ENCODE measurements at places on chromosomes 16 and 17.

- no peak for DNase-seq
Observed at GRCh38 chr17:5783269-5783668, 199.0 kb upstream of the NLRP1 start.

- no peak for DNase-seq
Observed at GRCh38 chr17:79788989-79789942, 7.6 kb downstream of the CBX8 start.

GRCh38 chr17:8441690-8442089, 6.0 kb downstream of the NDEL1 start:
- no peak for DNase-seq

- no peak for DNase-seq
Observed at GRCh38 chr17:7929158-7930023, at the start of gene KCNAB3. TSS of gene KCNAB3 (minus strand) at chr17:7929856. CDS start at chr17:7929435, 421 bp downstream.

DNA sequence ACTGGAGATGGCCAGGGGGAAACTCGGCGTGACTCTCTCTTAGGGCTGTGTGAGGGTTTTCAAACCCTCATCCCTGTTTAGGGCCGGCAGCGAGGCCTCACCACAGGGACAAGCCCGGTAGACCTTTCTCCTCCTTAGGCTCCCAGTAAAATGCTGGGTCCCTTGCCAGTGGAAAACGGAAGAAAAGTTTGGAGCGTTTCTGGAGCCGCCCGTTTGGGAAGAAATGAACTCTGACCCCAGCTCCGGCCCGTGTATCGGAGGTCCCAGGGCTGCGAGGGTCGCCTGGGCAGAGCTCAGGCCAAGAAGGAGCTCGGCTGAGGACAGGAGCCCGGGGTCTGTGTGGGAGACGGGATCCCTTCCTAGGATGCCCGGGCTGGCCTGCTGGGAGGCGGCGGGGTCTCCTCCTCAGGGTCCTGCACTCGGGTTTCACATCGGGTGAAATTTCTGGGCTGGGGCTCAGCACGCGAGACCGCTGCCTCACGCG, 23.2 kb downstream of the ZNF213 start:
- DNase-seq = no peak

- DNase-seq = no peak
Observed at GRCh38 chr16:72246423-72246822, 74.5 kb upstream of the PMFBP1 start.

DNA sequence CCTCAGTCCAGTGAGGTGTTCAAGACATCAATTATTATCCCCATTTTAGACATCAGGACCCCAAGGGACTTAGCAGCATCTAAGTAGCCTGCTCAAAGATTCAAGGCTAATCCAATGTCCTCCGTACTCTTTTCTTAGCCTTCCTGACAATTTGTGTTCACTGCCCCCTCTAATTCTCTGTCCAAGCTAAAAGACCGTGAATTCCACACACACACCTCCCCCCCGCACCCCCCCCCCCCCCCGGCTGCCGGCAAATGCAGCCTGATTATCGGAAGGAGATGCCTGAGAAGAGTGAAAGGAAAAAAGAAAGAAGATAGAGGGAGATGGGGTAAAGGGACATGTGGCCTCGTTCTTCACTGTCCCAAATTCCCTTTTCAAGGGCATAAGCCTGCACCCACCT, 58.1 kb upstream of the NLK start:
- no peak for DNase-seq

DNA sequence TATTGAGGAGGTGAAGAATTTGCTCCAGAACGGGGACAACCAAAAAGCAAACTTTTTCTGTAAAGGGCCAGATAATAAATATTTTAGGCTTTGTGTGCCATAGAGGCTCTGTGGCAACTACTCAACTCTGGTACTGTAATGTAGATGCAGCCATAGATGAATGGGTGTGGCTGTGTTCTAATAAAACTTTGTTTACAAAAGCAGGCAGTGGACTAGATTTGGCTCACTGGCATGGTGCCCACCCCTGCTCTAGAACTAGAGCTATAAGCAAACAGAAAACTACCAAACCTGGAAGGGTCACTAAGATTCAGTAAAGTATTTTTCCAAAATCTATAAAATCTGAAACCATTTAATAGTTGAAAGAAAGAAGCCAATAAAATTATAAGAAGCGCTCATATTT, 24.6 kb upstream of the SMURF2 start:
- DNase-seq = no peak

DNA sequence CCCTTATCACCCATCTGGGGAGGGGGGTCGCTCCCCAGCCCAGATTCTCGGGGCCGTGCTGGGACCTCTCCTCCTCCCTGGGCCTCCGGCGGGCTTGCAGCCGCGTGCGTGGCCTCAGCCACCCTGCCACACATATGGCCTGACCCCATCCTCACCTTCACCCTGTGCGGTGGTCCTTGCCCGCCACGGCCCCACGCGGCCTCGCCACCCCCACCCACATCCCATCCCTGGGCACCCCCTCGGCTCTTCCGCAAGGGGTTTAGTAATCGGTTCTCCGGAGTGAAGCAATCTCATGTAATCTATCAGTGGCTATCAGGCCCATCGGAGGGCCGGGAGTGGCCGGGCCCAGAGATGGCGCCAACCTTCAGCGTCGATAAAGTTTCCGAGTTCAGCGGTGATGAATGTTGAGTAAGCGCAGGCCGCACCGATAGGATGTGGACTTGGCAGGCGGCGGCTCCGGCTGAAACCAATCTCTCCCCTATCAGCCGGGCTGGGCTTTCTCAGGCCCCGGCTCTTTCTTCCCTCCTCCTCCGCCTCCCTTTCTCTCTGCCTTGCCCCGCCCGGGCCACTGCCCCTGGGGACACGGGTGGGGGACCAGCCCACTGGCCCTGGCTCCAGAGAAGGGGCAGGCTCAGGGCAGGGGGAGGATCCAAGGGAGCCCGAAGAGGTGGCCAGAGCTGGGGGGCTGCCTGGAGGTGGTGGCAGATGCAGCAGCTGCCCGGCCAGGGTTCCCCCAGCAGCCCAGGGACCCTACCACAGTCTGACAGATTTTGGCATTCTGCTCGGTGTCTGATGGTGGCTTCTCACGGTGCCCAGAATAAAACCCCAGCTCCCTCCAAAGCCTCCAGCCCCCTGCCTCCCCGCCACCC, 20.8 kb downstream of the ZFPM1 start:
- DNase-seq = no peak

GRCh38 chr17:72832306-72832705, 260.2 kb downstream of the SLC39A11 start:
- no peak for DNase-seq

DNA sequence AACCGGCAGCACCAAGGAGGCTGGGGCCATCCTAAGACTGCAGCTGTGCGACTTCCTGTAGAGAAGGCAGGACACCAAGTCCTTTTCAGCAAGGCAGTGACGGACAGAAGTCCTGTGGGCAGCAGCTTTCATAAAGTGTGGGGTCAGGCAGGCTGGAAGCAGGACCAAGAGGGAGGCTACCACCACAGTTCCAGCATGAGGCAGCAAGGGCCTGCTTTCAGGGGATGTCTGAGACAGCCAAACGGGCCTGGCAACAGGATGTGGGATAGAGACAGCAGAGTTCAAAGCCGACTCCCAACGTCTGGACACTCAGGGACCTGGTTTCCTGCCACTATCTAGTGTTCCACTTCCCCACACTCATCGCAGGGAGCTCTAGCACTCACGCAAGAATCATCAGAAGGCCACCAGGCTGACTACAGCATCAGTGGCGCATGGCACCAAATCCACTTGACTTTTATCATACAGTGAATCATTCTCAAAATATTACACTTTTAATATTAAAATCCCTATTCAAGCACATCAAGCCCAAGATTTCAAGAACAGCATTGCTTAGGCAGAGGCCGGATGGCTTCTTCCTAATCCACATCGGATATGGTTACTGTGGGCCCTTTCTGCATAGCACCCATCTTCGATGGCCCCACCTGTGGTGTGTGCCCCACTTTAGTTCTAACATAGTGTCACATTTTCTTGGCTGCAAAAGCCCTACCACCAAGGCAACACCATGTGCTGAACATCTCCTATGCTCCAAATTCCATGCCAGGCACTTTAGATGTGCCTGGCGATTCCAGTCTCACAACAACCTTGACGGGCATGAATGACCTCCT, 5.2 kb downstream of the USP7 start:
- DNase-seq = no peak

GRCh38 chr16:4754865-4755264, 12.1 kb downstream of the ZNF500 start:
- no peak for DNase-seq

- DNase-seq = no peak
Observed at GRCh38 chr16:88673716-88674379, 11.0 kb upstream of the MVD start.

DNA sequence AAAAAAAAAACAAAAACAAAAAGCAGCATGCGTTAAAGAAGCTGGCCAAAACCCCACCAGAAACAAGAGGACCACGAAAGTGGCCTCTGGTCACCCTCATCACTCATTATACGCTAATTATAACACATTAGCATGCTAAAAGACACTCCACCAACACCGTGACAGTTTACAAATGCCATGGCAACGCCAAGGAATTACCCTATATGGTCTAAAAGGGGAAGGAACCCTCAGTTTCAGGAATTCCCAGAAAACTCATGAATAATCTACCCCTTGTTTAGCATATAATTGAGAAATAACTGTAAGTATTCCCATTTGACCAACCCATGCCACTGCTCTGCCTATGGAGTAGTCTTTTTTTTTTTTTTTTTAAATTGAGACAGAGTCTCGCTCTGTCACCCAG, 77.6 kb downstream of the EMP2 start:
- no peak for DNase-seq

GRCh38 chr17:32486111-32486700, 587 bp upstream of the CDK5R1 start:
- DNase-seq = peak; percentile 62

DNA sequence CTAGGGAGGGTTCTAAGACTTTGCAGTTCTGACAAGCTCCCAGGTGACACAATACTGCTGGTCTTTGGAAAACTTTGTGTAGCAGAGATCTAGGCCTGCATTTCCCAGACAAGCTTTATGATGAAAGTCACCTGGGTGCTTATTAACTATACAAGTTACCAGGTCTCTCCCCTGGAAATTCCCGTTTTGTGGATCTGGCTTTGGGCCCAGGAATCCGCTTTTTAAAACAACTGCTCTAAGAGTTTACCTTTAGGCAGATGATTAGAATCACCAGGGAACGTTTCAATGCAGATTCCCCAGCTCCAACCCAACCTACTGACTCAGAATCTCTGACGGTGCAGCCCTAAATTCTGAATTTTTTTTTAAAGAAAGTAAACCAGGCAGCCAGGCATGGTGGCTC, 36.3 kb downstream of the MYH3 start:
- DNase-seq = no peak

DNA sequence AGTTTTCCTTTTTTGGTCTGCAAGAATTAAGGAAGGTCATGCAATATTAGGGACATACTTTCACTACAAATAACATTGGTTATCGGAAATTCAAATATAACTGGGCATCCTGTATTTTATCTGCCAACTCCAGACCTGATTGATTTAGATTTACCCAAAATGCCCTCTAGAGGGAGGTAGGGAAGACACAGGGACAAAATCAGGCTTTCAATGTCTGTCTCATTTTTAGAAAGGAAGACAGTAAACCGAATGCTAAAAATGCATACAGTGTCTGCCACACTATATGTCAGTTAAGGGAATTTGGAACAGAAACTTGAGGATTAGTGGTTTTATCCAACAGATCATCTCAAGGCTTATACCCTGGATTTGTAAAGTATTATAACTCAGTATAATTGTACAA, 161.7 kb upstream of the SOX9 start:
- no peak for DNase-seq

- peak; percentile 7 for DNase-seq
Observed at GRCh38 chr17:49694847-49695697, 12.7 kb downstream of the SLC35B1 start.

DNA sequence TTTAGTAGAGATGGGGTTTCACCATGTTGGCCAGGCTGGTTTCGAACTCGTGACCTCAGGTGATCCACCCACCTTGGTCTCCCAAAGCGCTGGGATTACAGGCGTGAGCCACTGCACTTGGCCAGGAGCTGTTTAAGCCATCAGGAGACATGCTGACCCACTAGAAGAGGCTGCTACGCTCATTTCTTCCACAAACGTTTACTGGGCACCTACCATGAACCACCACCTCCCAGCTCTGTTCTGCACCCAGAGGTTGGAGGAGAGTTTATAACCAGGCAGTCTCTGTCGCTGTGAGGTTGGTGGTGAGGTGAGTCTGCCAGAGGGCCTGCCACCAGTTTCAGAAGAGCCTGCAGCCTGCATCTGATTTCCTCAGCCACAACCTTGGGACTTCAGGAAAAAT, 51.8 kb downstream of the SF3B3 start:
- no peak for DNase-seq

DNA sequence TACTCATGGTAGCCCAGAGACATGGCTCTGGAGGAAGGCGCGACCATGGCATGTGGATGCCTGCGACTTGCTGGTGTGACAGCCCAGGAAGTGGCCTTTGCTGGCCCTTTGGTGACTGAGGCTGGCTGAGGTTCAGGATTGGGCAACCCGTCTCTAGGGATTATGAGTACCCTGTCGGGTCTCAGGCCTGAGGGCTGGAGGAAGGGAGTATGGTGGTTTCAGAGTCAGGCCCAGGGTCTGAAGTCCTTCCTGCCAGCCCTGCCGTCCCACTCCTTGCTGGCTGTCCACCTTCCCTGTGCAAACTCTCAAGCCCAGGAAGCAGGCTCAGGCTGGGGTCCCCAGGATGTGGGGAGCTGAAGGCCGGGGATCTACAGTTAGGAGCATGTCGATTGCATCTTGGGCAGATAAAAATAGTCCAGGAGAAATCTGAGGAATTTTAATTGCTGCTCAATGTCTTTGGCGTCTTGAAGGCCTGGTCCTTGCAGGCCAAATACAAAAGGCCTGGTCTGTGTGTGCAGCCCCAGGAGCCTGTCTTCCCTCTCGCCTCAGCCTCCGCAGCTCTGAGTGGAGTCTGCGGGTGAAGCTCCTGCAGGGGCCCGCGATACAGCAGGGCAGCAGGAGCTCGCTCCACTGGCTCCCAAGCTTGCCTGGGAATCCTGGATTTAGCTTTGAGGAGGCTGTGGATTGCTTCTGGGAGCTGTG, 52.5 kb downstream of the NKD1 start:
- DNase-seq = no peak

- no peak for DNase-seq
Observed at GRCh38 chr16:73871088-73871733, 425.4 kb upstream of the PSMD7 start.

DNA sequence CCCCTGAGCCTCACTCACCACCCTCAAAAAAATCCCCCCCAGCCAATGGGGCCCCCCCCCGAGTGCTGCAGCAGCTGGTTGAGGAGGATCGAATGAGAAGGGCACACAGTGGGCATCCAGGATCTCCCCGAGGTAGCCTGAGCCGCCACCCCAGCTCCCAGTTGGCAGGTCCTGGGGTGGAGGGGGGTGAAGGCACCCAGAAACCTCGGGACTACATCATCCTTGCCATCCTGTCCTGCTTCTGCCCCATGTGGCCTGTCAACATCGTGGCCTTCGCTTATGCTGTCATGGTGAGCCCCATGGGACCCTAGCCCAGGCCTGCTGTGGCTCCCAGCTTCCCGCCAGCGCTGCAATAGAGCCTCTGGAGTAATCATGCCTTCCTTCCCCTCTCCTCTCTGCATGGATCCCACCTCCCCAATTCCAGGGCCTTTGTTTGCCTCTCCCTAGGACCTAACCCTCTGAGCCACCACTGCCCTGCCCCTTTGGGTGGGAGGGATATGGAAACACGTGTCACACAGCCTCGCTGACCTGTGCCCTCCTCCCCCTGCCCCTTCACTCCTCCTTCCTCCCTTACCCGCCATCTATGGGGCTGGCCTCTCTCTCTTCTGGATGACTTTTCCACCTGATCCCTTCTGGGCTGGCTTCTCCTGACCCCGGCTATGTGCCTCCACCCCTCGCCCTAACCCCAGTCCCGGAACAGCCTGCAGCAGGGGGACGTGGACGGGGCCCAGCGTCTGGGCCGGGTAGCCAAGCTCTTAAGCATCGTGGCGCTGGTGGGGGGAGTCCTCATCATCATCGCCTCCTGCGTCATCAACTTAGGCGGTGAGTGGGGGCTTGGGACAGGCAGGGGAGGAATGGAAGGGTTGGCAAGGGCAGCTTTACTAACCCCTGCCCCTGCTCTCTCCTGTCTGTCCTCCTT, 1.9 kb downstream of the PRRT2 start:
- DNase-seq = no peak

All from C1 segment of cervical spinal cord (tissue), 14 donors.